Left ventricle myocardium inferior (tissue), 1 donor: ENCODE measurements at places on chromosomes 12 and 14. TPM values are rescaled to one million over a fixed set of nuclear protein-coding genes. Genes with fewer than 3 reads are reported as not detected.

PLCZ1 gene
- 0.49 TPM for total RNA-seq

PLEKHG7 gene
- not detected for total RNA-seq

- no peak for DNase-seq
Measured at GRCh38 chr14:99226687-99227086, 45.3 kb downstream of the BCL11B start.

DNA sequence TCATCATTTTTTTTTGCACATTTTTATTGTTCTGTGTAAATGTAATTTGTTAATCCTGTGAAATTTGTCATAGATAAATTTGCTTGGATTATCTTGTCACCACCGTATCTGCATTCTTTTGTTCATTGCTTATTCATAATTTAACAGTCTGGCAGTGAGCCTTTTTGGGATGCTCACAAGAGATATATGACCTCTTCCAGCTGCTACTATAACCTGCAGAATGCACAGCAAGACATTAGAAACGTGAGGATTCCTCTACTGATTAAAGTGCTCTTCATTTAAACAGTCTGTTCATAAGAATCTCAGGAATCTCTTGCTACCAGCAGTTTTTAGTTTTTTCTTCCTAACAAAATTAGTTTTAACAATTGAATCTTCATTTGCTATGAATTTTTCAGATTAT lies 9.1 kb downstream of the NPAS3 start:
- no peak for DNase-seq

DNA sequence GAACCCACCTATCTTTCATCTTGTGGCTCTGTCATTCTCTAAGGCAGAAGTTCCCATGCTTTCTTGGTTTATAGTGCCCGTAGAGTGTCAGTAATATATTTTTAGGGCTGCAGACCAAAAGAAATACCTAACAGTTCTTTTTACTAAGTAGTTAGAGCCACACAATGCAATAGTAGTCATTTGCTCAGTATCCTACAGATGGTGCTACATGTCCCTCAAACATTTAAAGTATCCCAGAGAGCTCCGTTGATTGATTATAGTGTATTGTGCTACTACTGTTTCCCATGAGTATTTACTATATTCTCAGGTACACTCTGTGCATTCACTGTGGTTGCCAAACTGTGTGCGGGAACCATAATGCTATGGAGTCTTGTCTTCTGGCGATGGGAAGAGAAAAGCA lies 4.7 kb upstream of the PLBD1 start:
- DNase-seq = no peak

GRCh38 chr12:12691549-12691948 lies 4.4 kb downstream of the GPR19 start:
- DNase-seq = no peak

DNA sequence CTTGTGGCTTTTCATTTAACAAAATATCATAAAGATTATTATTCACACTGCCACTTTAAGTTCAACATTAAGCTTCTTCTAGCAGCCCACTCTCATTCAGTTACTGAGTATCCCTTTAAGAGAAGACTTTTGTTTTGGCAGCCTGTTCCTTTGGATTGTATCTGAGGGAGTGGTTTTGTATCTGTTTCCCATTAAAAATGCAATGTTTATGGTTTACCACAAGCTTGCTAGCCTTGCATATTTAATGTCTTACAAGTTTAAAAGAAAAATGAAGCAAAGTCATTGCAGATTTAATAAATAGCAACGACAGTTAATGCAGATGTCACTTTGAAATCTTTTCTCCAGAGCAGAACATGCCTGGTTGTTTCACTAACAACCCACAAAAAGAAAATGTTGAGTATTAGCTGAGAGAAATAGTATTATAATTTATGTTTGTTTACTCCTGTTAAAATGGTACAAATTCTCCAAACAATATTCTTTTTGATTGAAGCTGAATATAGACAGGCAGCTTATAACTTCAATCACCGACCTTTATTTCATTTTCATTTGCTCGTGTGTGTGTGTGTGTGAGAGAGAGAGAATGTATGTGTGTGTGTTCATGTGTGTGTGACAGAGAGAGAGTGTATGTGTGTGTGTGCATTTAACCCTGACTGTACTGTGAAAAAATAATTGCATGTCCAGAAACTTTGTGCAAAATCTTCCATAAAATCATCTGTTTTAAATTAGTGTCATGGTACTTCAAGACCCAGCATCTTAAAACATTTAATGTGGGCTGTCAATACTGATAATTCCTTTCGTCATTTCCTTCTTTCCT lies 1.8 kb downstream of the DCN start:
- DNase-seq = no peak

DNA sequence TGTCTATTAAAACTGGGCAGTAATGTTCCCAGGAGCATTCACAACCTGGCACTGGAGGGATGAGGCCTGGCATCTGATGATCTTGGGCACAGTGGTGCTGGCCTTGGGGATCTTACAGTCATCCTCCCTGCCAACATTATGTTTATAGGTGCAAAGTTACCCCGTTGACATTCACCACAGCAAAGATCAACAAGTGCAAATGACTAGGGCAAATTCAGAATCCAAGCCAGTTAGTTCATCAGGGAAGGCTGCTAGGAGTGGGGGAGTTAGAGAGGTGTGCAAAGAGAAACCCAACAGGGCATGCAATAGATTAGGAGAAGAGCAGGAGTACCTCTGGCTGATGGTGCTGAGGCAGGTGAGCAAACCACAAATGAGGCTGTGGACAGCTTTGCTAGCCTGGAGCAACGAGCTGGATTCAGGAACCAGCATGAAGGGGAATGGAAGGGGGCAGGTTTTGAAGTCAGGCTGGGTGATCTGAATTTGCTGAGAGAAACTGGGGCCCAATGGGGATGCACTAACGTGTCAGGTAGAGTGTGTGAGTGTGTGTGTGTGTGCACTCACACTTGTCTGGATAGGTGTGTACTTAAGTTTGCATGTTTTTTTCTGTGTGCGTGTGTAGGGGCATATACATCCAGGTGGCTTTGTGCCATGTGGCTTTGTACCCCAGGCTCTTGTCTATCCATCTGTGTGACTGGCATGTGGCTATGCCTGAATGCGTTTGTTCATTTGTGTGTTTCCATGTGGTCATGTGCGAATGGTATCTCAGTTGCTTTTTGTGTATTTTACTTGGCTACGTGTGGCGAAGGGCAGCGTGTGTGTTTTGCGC lies 1.6 kb downstream of the CISTR start:
- no peak for DNase-seq
